ENCODE measurements at places on chromosomes 5 and 9. TPM values are rescaled to one million over a fixed set of nuclear protein-coding genes. Genes with fewer than 3 reads are reported as not detected.

GRCh38 chr5:142313682-142314081, 11.1 kb downstream of the SPRY4 start:
- H3K4me3 ChIP-seq, result no peak overlapping the region
- H3K36me3 ChIP-seq, result peaks cover 41% of the 10 kb centered on the region
- H3K27me3 ChIP-seq, result no peaks in the 10 kb centered on the region
- DNase-seq, result no peak
- no peak overlapping the region for H3K27ac ChIP-seq

GRCh38 chr9:134442486-134443173, 116.4 kb downstream of the RXRA start:
- H3K27ac ChIP-seq, result no peak overlapping the region
- no peaks in the 10 kb centered on the region for H3K4me1 ChIP-seq
- DNase-seq, result no peak
- no peaks in the 10 kb centered on the region for H3K27me3 ChIP-seq
- H3K4me3 ChIP-seq, result no peak overlapping the region

GRCh38 chr5:136518814-136519213, 153.5 kb upstream of the TRPC7 start:
- no peaks in the 10 kb centered on the region for H3K4me1 ChIP-seq
- no peak overlapping the region for H3K27ac ChIP-seq
- H3K27me3 ChIP-seq, result peaks cover 4% of the 10 kb centered on the region
- H3K4me3 ChIP-seq, result no peak overlapping the region

GRCh38 chr9:78601957-78602565, 305.1 kb downstream of the PSAT1 start:
- H3K4me1 ChIP-seq, result no peaks in the 10 kb centered on the region
- no peak overlapping the region for H3K27ac ChIP-seq
- H3K4me3 ChIP-seq, result no peak overlapping the region
- no peak for DNase-seq
- H3K36me3 ChIP-seq, result no peaks in the 10 kb centered on the region

- H3K27ac ChIP-seq, result no peak overlapping the region
- H3K4me3 ChIP-seq, result no peak overlapping the region
- no peaks in the 10 kb centered on the region for H3K36me3 ChIP-seq
- H3K4me1 ChIP-seq, result no peaks in the 10 kb centered on the region
- no peaks in the 10 kb centered on the region for H3K27me3 ChIP-seq
- DNase-seq, result no peak
Observed at GRCh38 chr5:1706021-1706420, 93.6 kb downstream of the MRPL36 start.

DNA sequence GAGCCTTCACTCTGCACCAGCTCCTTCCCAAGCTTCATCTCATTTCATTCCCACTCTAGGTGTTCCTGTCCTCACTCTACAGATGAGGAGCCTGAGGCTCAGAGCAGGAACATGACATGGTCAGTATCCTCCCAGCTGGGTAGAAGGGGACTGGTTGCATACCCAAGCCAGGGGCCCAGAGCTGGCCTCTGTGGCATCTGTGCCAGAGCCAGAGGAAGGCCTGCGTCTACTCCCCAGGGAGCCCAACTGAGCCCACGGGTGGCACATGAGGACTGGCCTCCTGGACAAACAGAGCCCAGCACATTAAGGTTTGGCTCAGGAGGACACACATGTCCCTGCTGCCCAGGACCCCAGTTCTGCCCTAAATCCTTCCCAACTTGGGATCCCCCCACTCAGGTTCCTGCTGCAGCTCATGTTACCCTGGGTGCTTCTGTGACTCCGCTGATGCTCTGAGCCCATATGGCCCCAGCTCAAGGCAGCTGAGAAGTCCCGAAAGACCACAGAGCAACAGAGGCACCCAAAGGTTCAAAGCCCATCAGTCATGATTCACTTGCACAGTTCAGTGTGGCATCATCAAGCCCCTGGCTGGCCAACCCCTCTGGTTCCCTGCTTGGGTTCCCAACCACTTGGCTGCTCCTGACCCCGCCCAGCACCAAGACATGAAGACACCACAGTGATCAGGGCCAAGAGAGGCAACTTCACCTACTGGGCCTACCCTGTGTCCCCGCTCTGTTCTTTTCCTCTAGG, 8.5 kb upstream of the NEURL1B start:
- H3K36me3 ChIP-seq, result no peaks in the 10 kb centered on the region
- H3K4me1 ChIP-seq, result no peaks in the 10 kb centered on the region
- H3K4me3 ChIP-seq, result no peak overlapping the region
- no peaks in the 10 kb centered on the region for H3K27me3 ChIP-seq

- no peaks in the 10 kb centered on the region for H3K27me3 ChIP-seq
- H3K4me1 ChIP-seq, result no peaks in the 10 kb centered on the region
- H3K27ac ChIP-seq, result no peak overlapping the region
- no peak overlapping the region for H3K4me3 ChIP-seq
- peaks cover 50% of the 10 kb centered on the region for H3K36me3 ChIP-seq
Observed at GRCh38 chr5:172059661-172060100, 53.2 kb upstream of the FBXW11 start.

- no peak overlapping the region for H3K27ac ChIP-seq
- no peaks in the 10 kb centered on the region for H3K27me3 ChIP-seq
- no peak for DNase-seq
- no peak overlapping the region for H3K4me3 ChIP-seq
- H3K4me1 ChIP-seq, result no peaks in the 10 kb centered on the region
- H3K36me3 ChIP-seq, result no peaks in the 10 kb centered on the region
Observed at GRCh38 chr9:133786907-133787753, 49.0 kb upstream of the SARDH start.

Gene EPB41L4B
- 14.7 TPM for total RNA-seq

Gene BARHL1
- not detected for total RNA-seq

Gene SPATA31A3
- total RNA-seq, result not detected

All from adrenal gland (tissue), 19 donors.